ENCODE measurements at places on chromosomes 16 and 17. TPM values are rescaled to one million over a fixed set of nuclear protein-coding genes. Genes with fewer than 3 reads are reported as not detected.

- no peaks in the 10 kb centered on the region for H3K4me1 ChIP-seq
- H3K27ac ChIP-seq = no peak overlapping the region
- no peak for DNase-seq
- H3K4me3 ChIP-seq = no peak overlapping the region
- H3K36me3 ChIP-seq = no peaks in the 10 kb centered on the region
Measured at GRCh38 chr17:74116087-74116717, 87.3 kb upstream of the RPL38 start.

DNA sequence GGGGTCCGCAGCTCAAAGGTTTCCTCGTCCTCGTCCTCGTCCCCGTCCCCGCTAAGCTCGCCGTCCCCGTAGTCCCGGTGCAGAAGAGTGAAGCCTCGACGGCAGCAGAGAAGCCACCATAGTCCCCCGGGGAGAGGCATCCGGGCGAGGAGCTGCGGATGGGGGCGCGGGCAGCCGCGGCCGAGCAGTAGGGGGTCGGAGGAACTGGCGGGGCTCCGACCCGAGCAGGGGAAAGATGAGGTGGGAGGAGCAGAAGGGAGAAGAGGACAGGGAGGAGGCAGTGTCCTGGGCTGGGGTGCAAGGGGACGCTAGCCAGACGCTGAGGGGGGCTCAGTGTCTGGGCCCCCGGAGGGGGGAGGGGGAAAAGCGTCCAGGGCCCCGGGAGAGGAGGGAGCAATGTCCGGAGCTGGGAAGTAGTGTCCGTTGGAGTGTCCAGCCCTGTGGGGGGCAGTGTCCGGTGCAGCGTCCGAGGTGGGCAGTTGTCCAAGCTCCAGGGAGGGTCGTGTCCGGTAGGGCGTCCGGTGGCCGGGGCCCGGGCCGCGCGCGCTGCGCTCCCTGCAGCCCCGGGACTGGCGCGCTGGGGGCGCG is at the start of gene PLEKHH3:
Gene PLEKHH3, minus strand, starts transcription at position 571 of the 588 bp plus-strand sequence. Its CDS starts 431 bp downstream, at position 140.
- peaks cover 42% of the 10 kb centered on the region for H3K4me1 ChIP-seq
- no peak for DNase-seq
- H3K36me3 ChIP-seq = peaks cover 4% of the 10 kb centered on the region
- no peaks in the 10 kb centered on the region for H3K27me3 ChIP-seq

DNA sequence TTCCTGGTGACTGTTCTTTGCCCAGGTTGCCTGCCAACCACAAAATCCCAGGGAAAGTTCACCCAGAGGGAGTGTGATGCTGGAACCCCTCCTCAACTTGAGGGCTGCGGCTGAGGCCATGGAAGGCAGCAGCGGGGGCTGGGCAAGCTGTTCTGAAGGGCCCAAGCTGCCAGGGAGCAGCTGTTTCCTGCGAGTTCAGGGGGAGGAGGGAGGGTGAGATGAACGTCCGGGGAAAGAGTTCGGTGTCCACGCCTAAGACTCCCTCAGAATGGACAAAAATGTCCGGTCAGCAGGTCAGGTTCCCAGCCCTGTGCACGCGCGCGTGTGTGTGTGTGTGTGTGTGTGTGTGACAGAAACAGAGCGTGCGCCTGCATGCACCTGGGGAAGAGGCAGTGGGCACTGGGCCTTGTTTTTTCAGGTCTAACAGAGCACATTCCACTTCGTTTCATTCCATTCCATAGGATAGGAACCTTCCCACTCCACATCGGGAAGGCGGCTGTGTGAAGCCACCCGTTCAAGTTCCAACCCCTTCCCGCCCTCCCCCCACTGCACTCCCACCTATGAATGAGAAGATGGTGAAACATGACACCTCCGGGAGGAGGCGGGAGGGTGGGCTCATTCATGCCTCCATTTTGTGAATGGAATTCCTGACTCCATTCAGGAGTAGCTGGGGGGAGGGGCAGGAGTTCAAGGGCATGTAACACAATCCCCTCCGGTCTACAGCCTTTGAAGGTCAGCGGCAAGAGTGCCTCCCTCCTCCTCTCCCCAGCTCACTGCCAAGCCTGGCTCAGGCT is 15.7 kb downstream of the ETV4 start:
- peaks cover 6% of the 10 kb centered on the region for H3K36me3 ChIP-seq
- H3K27me3 ChIP-seq = no peaks in the 10 kb centered on the region
- H3K27ac ChIP-seq = peak overlapping the region; percentile 94
- peak overlapping the region; percentile 42 for H3K4me3 ChIP-seq

DNA sequence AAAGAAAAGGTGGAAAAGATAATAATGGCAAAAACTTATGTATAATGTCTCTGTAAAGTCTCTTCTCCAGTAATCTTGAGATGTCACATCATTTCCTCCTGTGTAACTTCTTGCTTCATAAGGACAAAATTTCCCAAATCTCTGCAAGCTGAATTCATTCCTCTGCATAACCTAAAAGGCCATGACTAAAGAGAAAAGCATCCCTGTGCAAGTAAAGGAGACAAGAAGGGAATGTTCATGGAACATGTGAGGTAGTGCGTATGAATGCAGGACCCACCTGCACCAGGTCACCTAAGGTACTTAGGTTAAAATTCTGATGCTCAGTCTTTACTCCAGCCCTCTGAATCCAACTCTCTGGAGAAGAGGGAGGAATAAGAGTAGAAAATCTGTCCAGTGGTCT is 46.9 kb upstream of the NLK start:
- H3K27ac ChIP-seq = no peak overlapping the region
- no peak for DNase-seq
- H3K4me3 ChIP-seq = no peak overlapping the region
- H3K27me3 ChIP-seq = peaks cover 23% of the 10 kb centered on the region
- H3K36me3 ChIP-seq = no peaks in the 10 kb centered on the region

GRCh38 chr17:3974980-3975379 is 10.7 kb upstream of the ATP2A3 start:
- peaks cover 16% of the 10 kb centered on the region for H3K27me3 ChIP-seq
- H3K4me3 ChIP-seq = no peak overlapping the region
- H3K36me3 ChIP-seq = no peaks in the 10 kb centered on the region
- no peak for DNase-seq
- peaks cover 5% of the 10 kb centered on the region for H3K4me1 ChIP-seq
- no peak overlapping the region for H3K27ac ChIP-seq

- H3K27ac ChIP-seq = peak overlapping the region; percentile 31
- peaks cover 67% of the 10 kb centered on the region for H3K4me1 ChIP-seq
- no peak for DNase-seq
- no peak overlapping the region for H3K4me3 ChIP-seq
Measured at GRCh38 chr16:72927199-72928089, 120.5 kb downstream of the ZFHX3 start.

DNA sequence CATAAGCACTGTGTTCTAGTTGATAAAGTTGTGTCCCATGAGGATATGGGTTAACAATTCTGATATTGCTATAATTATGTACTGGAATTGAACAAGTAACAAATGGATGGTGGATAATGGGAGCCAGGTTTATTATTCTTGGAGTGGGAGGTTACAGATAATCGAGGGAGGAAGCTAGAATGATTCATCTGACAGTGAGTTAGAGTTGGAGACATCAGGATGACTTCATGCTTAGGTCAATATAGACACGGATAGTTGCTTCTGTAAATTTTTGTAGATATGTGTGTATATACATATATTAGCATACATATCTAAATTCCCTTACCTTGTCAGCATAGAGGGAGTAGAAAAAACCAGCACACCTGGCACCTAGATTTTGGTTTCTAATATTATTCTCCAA is 293.4 kb downstream of the SHISA9 start:
- H3K27ac ChIP-seq = no peak overlapping the region
- no peaks in the 10 kb centered on the region for H3K36me3 ChIP-seq
- DNase-seq = no peak
- H3K4me3 ChIP-seq = no peak overlapping the region
- no peaks in the 10 kb centered on the region for H3K27me3 ChIP-seq

Gene ABCA3
- total RNA-seq = 20.4 TPM

Gene IFT20
- total RNA-seq = 55.3 TPM

Gene TPSB2
- not detected for total RNA-seq

Gene SLC16A13
- total RNA-seq = 7.9 TPM
